ENCODE measurements at places on chromosomes 5 and 9.

- peak overlapping the region; percentile 34 for H3K27ac ChIP-seq
- H3K4me3 ChIP-seq: no peak overlapping the region
- no peak for DNase-seq
- no peaks in the 10 kb centered on the region for H3K36me3 ChIP-seq
Observed at GRCh38 chr9:115400796-115401195, 282.8 kb upstream of the TNC start.

GRCh38 chr9:101463397-101463796 is 27.8 kb upstream of the ALDOB start:
- H3K27ac ChIP-seq: no peak overlapping the region
- H3K4me1 ChIP-seq: peaks cover 3% of the 10 kb centered on the region
- no peak for DNase-seq
- H3K4me3 ChIP-seq: no peak overlapping the region

GRCh38 chr5:100900142-100900795 is 2.8 kb downstream of the ST8SIA4 start:
- H3K36me3 ChIP-seq: no peaks in the 10 kb centered on the region
- H3K27ac ChIP-seq: no peak overlapping the region
- peaks cover 37% of the 10 kb centered on the region for H3K27me3 ChIP-seq
- peak overlapping the region; percentile 45 for H3K4me3 ChIP-seq

- no peak overlapping the region for H3K4me3 ChIP-seq
- peaks cover 69% of the 10 kb centered on the region for H3K27me3 ChIP-seq
- H3K36me3 ChIP-seq: no peaks in the 10 kb centered on the region
- no peak overlapping the region for H3K27ac ChIP-seq
- peaks cover 13% of the 10 kb centered on the region for H3K4me1 ChIP-seq
Observed at GRCh38 chr5:141703133-141703561, 21.1 kb upstream of the ARAP3 start.

DNA sequence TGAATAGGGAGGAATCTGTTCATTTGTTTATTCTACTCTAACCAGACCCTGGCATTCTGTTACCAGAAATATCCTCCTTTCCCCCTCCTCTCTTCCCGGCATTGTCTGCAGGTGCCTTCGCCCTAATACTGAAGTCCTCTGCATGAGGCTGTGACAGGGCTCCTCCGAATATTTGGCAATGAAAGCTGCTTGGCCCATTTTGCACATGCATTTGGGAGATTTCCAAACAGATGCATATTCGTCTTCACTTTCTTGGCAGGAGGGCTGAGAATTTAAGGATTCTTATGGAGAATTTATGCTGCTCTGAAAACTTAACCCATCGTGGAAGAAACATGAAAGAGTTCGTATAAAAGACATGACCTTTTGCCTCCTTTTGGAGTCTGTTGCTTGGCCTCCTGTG is 484.0 kb downstream of the ZNF608 start:
- H3K4me3 ChIP-seq: no peak overlapping the region
- no peaks in the 10 kb centered on the region for H3K4me1 ChIP-seq
- no peak overlapping the region for H3K27ac ChIP-seq
- no peaks in the 10 kb centered on the region for H3K27me3 ChIP-seq

DNA sequence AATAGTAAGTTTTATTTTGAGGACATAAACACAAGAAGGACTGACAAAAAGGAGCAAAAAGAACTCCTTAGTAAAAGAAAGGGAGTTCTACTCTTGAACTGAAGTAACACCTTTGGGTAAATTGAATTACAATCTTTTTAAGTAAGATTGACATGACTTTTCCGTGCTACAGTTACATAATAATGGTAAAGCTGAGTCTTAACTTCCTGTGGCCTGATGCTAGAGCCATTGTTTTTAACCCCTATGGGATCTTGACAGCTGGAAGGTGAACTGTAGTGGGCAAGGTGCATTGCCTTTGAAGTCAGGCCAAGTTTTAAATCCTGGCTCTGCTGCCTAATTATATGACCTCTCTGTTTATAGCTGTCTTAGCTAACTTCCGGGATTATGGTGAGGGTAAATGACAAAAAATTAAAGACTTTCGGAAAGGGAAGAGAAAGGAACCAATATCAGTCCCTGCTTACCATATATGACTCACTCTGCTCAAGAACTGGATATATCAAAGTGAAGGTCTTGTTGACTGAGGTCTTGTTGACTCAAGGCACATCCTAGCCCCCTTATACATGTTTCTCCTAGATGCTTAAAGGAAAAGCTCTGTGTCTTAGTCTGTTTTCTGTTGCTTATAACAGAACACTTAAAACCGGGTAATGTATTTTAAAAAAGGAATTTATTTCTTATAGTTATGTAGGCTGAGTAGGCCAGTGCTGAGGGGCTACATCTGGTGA is 6.8 kb downstream of the HSD17B4 start:
- no peak overlapping the region for H3K4me3 ChIP-seq
- no peak for DNase-seq
- no peaks in the 10 kb centered on the region for H3K4me1 ChIP-seq
- no peak overlapping the region for H3K27ac ChIP-seq

DNA sequence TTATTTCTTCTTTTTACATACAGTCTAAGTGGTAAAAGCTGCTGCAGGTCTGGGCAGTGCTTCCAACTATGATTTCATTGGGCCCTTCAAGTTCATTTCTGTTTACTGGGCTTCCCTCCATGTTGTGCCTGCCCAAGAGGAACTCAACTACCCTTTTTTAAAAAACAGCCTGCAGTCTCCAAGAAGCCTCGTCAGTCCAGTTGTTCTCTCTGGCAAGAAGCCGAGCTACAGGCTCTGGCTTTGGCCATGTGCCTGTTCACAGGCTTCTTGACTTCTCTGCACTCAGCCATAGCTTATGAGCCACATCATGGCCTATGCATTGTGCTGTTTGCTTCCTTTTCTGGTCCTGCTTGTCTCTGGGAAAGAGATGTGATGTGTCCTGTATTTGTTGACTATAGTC is 119.7 kb upstream of the PJA2 start:
- H3K4me3 ChIP-seq: no peak overlapping the region
- H3K27me3 ChIP-seq: no peaks in the 10 kb centered on the region
- no peak overlapping the region for H3K27ac ChIP-seq
- no peak for DNase-seq

DNA sequence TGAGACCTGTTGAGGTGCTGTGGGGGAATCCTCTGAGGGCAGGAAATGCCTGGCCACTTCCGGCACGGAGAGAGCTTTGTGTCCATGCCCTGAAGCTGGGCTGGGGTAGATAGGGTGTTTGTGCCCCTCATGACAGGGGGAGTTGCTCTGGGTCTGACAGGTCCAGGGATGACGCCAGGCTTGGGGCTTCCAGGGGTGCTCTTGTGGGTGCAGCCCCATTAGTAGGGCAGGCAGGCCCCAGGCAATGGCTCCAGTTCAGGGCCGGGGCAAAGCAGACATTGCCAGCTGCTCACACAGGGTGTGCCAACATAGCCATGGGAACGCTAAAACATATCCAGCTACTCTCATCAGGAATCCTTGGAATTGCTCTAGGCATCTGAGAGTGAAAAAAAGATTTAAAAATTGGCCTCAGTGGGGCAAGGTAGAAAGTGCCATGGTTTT is 21.1 kb downstream of the PITX1 start:
- no peaks in the 10 kb centered on the region for H3K4me1 ChIP-seq
- no peak for DNase-seq
- no peak overlapping the region for H3K4me3 ChIP-seq
- H3K36me3 ChIP-seq: no peaks in the 10 kb centered on the region
- H3K27ac ChIP-seq: no peak overlapping the region
- no peaks in the 10 kb centered on the region for H3K27me3 ChIP-seq

DNA sequence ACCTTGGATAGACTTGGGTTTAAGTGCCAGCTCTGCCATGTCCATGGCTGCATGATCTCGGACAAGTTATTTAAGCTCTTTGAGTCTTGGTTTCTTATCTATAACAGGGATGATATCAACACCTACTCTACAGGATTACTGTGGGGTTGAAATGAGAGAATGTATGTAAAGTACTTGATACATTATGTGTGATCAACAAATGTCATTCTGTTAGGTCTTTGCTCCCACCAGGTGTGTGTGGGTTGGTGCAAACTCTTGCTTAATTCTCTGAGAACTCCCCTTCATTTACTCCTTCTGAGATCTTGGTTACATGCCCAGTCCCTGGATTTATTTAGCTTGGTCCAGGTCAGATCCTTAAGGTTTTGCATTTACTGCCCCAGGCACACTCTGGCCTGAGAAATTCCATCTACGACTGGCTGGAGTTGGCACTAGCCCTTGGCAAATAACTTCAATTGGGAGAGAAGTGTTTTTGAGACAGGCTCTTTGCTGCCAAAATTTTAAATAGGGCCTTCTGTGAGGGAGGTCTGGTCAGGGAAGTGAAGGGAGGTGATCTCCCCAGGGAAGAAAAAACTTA is 63.5 kb upstream of the KLF9 start:
- DNase-seq: no peak
- peaks cover 8% of the 10 kb centered on the region for H3K4me1 ChIP-seq
- no peak overlapping the region for H3K27ac ChIP-seq
- no peaks in the 10 kb centered on the region for H3K36me3 ChIP-seq
- no peak overlapping the region for H3K4me3 ChIP-seq

- H3K4me1 ChIP-seq: no peaks in the 10 kb centered on the region
- no peak overlapping the region for H3K4me3 ChIP-seq
- no peak for DNase-seq
- no peaks in the 10 kb centered on the region for H3K36me3 ChIP-seq
- no peaks in the 10 kb centered on the region for H3K27me3 ChIP-seq
- no peak overlapping the region for H3K27ac ChIP-seq
Observed at GRCh38 chr5:42021923-42022322, 96.8 kb downstream of the FBXO4 start.

- DNase-seq: no peak
- H3K4me3 ChIP-seq: no peak overlapping the region
- H3K36me3 ChIP-seq: no peaks in the 10 kb centered on the region
- no peaks in the 10 kb centered on the region for H3K27me3 ChIP-seq
- no peak overlapping the region for H3K27ac ChIP-seq
Observed at GRCh38 chr9:114363424-114363823, 24.4 kb downstream of the AKNA start.

- no peaks in the 10 kb centered on the region for H3K36me3 ChIP-seq
- no peaks in the 10 kb centered on the region for H3K27me3 ChIP-seq
- H3K4me1 ChIP-seq: peaks cover 3% of the 10 kb centered on the region
- H3K4me3 ChIP-seq: no peak overlapping the region
- H3K27ac ChIP-seq: no peak overlapping the region
Observed at GRCh38 chr5:137215261-137215660, 283.9 kb downstream of the SPOCK1 start.

DNA sequence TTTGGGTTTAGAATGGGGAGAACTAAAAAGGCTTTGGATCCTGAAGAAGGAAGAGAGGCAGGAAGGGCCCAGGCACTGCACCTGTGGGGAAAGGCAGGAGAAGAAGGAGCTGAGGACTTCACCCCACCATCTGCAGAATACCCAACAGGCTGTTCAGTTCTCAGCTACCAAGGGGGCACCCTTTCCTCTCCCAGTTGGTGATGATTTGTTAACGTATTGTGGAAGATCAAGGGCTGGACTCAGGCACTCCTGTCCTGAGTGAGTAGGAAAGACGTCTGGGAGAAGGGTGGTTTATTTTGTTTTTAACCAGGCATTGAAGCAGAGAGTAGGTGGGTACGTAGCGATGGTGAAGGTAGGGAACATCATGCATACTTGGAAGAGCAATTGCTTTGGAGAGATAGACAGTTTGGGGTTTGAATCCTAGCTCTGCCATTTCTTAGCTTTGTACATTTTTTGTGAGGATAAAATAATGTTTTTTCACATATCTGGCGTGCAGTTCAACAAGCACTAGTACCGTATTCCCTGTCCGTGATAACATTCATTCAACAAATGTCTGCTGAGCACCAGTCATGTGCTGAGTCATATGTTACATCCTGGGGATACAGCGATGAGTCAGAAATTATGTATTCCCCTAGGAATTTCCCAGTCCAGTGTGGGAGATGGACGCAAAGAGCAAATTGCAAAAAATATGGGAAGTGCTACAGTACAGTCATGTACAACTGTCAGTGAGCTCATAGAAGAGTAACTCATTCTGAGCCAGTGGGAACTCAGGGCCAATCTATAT is 2.1 kb downstream of the MSANTD3 start:
- H3K27me3 ChIP-seq: no peaks in the 10 kb centered on the region
- H3K36me3 ChIP-seq: 0 out of 2 replicates have a peak, but pooled peaks cover 2% of the 10 kb centered on the region
- H3K27ac ChIP-seq: peak overlapping the region; percentile 99
- peak overlapping the region; percentile 84 for H3K4me3 ChIP-seq
- no peak for DNase-seq
- peaks cover 9% of the 10 kb centered on the region for H3K4me1 ChIP-seq

DNA sequence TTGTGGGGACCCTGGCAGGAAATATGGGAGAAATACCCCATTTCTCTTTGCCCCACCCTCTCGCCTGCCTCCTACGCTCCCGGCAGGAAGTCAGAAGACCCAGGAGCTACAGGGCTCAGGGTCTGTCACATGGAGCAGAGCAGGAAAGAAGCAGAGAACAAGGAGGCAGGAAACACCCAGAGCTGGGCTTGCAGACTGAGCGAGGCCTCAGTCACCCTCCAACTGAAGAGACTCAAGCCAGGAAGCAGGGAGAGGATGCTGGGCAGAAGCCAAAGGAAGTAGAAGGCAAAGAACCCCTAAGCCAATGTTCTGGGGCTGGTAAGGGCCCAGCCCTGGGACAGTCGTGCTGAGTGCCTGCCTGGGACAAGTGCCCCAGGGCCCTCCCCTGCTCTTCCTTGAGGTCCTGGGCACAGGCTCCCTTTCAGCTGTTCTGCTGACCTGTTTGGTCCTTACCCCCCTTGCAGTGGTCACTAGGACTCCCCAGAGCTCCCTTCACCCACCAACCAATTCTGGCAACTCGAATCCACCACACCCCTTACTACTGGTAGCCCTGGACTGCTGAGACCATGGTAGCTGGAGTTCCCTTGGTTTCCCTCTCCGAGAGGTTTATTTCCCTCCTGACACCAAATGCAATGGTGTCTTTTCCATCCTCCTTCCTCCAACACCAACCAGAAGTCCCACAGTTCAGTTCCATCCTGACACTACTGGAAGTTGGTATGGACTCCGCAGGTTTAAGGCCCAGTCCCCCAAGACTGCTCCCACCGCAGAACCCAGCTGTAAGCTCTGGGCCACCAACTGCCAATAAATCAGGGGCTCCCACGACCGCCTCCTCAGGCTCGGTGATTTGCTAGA is 157.5 kb downstream of the COL23A1 start:
- H3K36me3 ChIP-seq: no peaks in the 10 kb centered on the region
- DNase-seq: no peak
- peak overlapping the region; percentile 43 for H3K27ac ChIP-seq
- no peak overlapping the region for H3K4me3 ChIP-seq

GRCh38 chr9:36441966-36442365 is 41.9 kb upstream of the RNF38 start:
- H3K36me3 ChIP-seq: no peaks in the 10 kb centered on the region
- H3K27me3 ChIP-seq: no peaks in the 10 kb centered on the region
- H3K4me3 ChIP-seq: no peak overlapping the region
- no peak overlapping the region for H3K27ac ChIP-seq
- peaks cover 6% of the 10 kb centered on the region for H3K4me1 ChIP-seq

GRCh38 chr5:16603701-16604100 is 13.1 kb downstream of the RETREG1 start:
- no peaks in the 10 kb centered on the region for H3K4me1 ChIP-seq
- no peak overlapping the region for H3K4me3 ChIP-seq
- H3K27me3 ChIP-seq: no peaks in the 10 kb centered on the region
- H3K36me3 ChIP-seq: no peaks in the 10 kb centered on the region
- no peak for DNase-seq

Data from SK-N-SH (cell line).